ENCODE measurements at places on chromosomes 4 and X.
A peak's percentile ranks its signal among the peaks of the same experiment; 100 is the strongest.

- DNase-seq: no peak
Observed at GRCh38 chr4:5842456-5842855, 50.4 kb downstream of the CRMP1 start.

DNA sequence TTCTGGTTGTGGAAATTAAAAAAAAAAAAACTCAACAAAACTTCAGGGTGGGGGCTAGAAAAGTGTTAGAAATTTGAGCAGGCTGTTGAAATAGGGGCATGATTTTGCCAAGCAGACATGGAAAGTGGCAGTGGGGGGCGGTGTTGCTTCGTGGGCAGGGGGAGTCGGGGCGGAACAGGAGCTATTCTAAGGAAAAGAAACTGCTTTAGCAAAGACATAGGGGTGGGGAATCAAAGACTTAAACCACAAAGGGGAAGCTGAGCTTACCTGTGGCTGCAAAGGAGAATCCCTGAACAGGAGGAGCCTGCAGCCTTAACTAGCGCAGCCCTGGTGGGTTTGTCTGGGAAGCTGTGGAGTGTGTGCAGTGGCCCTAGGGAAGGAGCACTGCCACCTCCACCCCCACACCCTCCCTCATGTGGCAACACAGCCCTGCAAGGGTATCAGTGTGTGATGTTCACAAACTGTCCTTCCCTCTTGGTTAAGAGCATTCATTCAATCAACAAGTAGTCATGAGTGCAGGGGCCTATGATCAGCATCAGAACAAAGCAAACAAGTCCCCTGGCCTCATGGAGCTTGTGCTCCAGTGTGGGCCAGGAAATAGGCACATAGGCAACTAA is 20.5 kb downstream of the SEL1L3 start:
- DNase-seq: no peak

- no peak for DNase-seq
Observed at GRCh38 chrX:117978402-117978801, 138.2 kb downstream of the KLHL13 start.

DNA sequence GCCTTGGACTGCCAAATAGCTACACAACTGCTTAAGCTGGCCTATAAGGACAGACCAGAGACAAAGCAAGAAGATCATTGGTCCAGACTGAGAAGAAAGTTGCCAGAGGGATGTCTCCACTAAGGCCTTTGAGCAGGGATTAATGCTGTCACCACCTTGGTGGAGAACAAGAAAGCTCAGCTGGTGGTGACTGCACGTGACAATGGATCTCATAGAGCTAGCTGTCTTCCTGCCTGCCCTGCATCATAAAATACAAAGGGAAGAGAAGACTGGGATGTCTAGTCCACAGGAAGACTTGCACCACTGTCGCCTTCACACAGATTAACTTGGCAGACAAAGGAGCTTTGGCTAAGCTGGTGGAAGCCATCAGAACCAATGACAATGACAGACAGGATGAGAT is 40.5 kb upstream of the FAM120C start:
- no peak for DNase-seq

- DNase-seq: peak; percentile 55
Observed at GRCh38 chr4:25552580-25553271, 102.9 kb upstream of the SLC34A2 start.

DNA sequence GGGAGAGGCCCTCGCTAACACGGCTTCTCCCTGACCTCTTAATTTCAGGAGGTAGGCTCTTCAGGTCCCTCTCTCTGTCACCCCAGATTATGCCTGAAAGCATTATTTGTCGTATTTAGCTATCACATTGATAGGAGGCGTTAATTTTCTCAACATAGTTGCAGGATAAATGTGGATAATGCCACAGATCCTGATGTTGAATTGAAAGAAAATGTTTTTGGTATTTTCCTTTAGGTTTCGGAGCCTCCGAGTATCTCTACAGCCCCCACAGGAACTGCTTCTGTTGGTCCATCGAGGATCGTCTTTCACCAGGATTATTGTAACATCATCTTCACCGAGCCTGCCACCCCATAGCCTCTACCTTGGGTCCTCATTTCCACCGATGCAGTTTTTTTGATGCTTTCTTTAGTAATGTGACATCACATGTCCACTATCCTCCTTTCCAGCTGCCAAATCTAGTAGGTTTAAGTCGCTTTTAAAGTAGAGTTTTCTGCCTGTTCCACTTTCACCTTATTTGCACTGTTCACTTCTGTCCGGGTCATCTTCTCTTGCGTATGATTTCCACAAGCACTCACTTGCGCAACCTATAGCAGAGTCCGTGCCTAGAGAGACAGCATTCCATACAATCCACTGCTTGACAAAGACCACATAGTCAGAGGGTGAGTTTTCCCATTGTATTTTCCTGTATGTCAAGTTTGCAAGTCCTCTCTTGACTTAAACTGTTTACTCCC is 665 bp downstream of the TIGD2 start:
- peak; percentile 17 for DNase-seq

Measured in Ammon's horn (tissue), 1 donor.